ENCODE measurements at places on chromosomes 11 and 22.

DNA sequence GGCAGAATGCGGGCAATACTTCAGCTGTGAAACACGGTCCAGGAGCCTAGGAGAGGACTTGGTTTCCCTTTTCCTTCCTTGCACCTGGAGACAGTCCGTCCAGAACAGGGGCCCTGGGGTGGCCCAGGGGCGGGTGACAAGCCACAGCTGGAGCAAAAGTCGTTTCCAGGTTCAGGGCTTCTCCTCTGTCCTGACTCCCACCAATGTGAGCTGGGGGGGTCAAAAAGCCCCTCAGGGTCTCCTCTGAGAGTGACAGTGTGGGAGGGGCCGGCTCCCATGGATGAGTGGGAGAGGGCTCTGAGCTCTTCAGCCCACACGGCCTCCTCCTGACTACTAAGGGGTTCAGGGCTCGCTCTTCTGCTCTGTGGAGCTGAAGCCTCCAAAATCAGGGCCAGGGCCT lies 20.1 kb upstream of the ARFGAP3 start:
- no peak for DNase-seq

DNA sequence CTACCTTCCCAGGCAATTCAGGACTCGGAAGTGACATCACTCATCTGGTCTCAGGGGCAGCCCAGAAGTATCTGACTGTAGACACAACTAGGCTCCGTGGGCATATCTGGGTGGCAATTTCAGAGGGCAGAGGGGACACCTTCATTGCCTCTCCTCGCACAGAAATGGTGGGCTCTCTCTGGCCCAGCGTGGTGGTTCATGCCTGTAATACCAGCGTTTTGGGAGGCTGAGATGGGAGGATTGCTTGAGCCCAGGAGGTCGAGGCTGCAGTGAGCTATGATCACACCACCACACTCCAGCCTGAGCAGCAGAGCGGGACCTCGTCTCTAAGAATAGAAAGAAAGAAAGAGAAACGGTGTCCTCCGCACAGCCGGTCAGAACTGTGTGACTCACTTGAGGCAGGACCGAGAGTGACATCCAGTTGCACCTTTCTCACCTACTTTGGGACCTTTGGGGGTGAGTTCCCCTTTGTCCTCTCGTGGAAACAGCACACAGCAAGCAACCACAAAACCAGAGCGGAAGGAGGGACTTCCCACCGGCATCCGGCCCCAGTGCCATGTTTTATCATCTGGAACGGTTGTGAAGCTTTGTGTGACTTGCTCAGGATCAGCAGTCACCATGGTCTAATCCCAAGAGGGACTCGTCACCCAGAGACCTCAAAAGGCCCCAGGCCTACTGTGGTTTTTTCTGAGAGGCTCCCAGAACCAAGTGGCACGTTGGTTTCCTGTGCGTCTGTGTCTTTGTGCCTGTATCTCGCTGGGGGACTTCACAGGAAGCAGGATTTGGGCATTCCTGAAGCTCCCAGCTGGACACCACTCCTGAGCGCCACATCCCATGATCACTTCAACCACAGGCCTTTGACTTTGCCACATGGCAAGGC lies 38.4 kb upstream of the EMID1 start:
- no peak for DNase-seq

- DNase-seq: no peak
These were observed 147.4 kb upstream of the ZC3H12C start for GRCh38 chr11:109945626-109946321.

DNA sequence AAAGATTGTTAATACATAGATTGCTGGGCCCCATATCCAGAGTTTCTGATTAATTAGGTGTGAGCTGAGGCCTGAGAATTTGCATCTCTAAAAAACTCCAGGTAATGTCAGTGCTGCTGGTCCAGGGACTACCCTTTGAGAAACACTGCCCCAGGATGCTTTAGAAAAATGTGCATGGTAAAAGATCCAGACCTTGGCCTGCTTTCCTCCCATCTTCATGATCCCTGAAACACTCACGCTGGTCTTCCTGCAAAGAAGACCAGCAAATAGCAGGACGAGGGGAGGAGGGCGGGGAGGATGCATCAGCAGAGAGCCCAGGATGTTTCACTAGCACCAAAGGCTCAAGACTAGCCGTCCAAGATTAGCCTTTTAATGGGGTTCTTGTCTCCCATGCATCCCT lies at the start of gene OR8A1:
Gene OR8A1 (plus strand): TSS at position 301 of the 400 bp plus-strand sequence. CDS start 123 bp downstream, outside the sequence.
- no peak for DNase-seq

Data from vagina (tissue), 2 donors.